ENCODE measurements at places on chromosomes 5 and 9.

GRCh38 chr5:138659121-138659520 is 83.9 kb upstream of the HSPA9 start:
- H3K4me3 ChIP-seq: no peak overlapping the region

DNA sequence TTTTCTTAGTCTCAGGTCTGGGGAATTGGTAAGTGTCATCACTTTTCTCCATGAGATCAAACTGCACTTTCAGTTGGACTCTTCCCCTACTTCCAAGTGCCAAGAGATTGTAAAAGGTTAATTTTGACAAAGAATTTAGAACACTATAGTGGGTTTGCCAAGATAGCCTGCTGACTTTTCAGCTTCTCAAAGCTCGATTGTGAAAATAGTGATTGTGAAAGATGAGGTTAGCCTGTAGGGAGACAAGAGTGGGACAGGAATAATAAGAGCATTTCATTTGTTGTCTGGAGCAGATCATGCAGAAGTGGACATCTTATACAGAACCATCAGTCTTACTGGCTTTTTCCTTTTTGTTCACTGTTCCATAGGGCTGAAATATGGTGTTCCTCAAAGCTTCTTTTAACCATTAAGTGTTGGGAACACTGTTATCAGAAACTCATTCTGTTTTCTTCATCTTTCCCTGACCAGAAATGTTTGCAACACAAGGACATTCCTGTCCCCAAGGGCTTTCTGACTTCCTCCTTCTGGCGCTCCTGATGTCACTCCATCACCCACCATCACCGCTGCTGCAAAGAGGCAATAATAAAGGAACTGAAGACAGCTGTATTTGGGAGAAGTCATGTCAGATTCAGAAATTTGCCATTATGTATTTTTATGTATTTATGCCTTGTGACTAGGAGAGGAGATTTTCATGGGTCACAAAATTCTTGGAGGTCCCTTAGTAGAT is 11.6 kb upstream of the SPTAN1 start:
- peaks cover 3% of the 10 kb centered on the region for H3K36me3 ChIP-seq
- no peak overlapping the region for H3K27ac ChIP-seq
- no peak for DNase-seq
- no peak overlapping the region for H3K4me3 ChIP-seq
- no peaks in the 10 kb centered on the region for H3K27me3 ChIP-seq

GRCh38 chr9:92155221-92155620 is 40.0 kb upstream of the SPTLC1 start:
- H3K4me3 ChIP-seq: no peak overlapping the region
- H3K4me1 ChIP-seq: no peaks in the 10 kb centered on the region
- H3K27me3 ChIP-seq: no peaks in the 10 kb centered on the region
- H3K36me3 ChIP-seq: no peaks in the 10 kb centered on the region
- H3K27ac ChIP-seq: no peak overlapping the region

DNA sequence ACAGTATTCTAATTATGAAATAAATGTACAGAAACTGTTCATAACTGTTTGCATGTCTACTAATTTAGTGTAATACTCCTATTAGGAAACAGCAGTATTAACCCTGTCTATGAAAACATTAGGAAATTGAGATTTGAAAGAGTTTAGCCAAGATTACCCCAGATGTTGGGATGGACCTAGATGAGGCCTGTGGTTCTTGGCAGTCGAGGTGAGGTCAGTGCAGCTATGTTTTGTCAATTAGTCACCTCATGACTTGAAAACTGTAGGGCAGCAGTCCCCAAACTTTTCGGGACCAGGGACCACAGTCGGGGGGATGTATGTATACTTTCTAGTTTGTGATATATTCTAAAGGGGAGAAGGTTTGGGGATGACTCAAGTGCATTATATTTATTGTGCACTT is 4.7 kb downstream of the LNPEP start:
- H3K36me3 ChIP-seq: peaks cover 21% of the 10 kb centered on the region
- H3K27me3 ChIP-seq: no peaks in the 10 kb centered on the region
- DNase-seq: no peak
- H3K27ac ChIP-seq: no peak overlapping the region
- H3K4me3 ChIP-seq: no peak overlapping the region
- peaks cover 40% of the 10 kb centered on the region for H3K4me1 ChIP-seq

DNA sequence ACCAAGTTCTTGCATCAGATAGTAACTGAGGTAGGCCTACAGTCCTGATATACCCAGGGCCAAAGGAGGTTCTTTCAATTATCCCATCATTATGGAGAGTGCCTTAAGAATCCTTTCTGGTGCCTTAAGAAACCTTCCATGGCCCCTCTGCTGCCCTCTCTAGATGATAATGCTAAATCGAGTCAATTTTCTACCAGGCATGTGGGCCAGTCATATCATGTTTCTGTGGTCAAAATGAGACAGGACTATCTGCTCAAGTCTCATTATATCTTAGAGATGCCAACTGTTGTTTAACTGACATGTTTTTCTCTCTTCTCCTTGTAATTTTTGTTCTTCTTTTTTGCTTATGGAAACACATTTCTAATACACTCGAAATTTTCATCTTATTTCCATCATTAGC is 127.6 kb downstream of the EDIL3 start:
- H3K27ac ChIP-seq: no peak overlapping the region
- H3K4me1 ChIP-seq: no peaks in the 10 kb centered on the region
- H3K36me3 ChIP-seq: no peaks in the 10 kb centered on the region
- no peak for DNase-seq
- H3K27me3 ChIP-seq: no peaks in the 10 kb centered on the region

GRCh38 chr5:80204808-80205614 is 50.8 kb downstream of the SERINC5 start:
- no peak for DNase-seq
- H3K4me3 ChIP-seq: no peak overlapping the region
- H3K27ac ChIP-seq: no peak overlapping the region
- H3K4me1 ChIP-seq: no peaks in the 10 kb centered on the region
- peaks cover 5% of the 10 kb centered on the region for H3K36me3 ChIP-seq

DNA sequence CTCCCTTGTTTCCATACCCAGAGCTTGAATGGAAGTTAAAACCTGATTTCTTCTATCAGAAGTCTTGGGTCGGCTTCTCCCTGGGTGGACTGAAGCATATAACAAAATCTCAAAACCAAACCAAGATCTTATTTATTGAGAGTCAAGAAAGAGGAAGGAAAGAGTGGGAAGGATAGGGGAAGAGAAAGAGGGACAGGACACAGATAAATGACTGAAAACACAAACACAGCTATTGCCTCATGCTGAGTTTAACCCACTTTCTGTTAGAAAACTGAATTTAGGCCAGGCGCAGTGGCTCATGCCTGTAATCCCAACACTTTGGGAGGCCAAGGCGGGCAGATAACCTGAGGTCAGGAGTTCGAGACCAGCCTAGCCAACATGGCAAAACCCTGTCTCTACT is 92.9 kb downstream of the PALM2AKAP2 start:
- H3K27me3 ChIP-seq: peaks cover 4% of the 10 kb centered on the region
- no peak overlapping the region for H3K4me3 ChIP-seq

- no peaks in the 10 kb centered on the region for H3K4me1 ChIP-seq
- no peaks in the 10 kb centered on the region for H3K36me3 ChIP-seq
- H3K27me3 ChIP-seq: no peaks in the 10 kb centered on the region
- no peak overlapping the region for H3K4me3 ChIP-seq
- DNase-seq: no peak
Measured at GRCh38 chr9:105993116-105993854, 298.9 kb downstream of the TMEM38B start.

DNA sequence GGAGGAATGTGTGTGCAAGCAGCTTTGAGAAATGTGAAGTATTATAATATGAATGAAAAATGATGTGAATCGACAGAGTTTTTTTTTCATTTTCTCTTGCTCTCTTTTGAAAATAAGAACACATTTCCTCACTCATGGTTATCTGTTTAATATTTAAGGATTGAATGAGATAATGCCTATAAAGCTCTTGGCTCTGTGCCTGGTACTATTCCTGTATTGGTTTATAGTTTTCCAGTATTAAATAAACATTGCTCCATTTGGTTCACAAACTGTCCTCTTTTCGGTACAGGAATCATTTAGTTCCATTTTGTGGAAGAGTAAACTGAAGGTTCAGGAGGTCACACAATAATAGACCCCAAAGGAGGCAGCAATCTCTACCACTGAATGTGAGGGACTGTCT is 1185.5 kb upstream of the WWC1 start:
- H3K36me3 ChIP-seq: no peaks in the 10 kb centered on the region
- no peak for DNase-seq
- H3K4me3 ChIP-seq: no peak overlapping the region
- no peaks in the 10 kb centered on the region for H3K4me1 ChIP-seq

- peak; percentile 52 for DNase-seq
- peaks cover 20% of the 10 kb centered on the region for H3K4me1 ChIP-seq
- H3K27me3 ChIP-seq: peaks cover 9% of the 10 kb centered on the region
- peak overlapping the region; percentile 58 for H3K4me3 ChIP-seq
- no peak overlapping the region for H3K27ac ChIP-seq
Measured at GRCh38 chr9:105656131-105656921, 5.9 kb upstream of the TAL2 start.

DNA sequence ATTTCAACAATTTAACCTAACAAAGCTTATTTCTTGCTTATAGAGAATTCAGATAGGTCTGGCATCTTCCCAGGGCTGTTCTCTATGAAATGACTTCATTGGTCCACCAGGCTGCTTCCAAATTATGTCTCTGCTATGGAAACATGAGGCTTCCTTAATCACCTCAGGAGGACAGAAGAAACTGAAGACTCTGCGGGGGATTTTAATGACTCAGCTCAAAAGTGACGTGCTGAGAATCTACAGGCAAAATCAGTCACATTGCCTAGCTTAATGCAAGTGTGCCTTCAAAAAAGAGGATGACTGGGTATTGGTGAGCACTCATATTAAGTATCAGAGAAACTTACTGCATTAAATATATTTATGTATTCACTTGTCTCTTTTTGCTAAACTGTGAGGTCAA is 315.5 kb upstream of the RGMB start:
- H3K27me3 ChIP-seq: no peaks in the 10 kb centered on the region
- no peak overlapping the region for H3K27ac ChIP-seq
- H3K4me3 ChIP-seq: no peak overlapping the region
- no peaks in the 10 kb centered on the region for H3K36me3 ChIP-seq
- no peaks in the 10 kb centered on the region for H3K4me1 ChIP-seq

- no peaks in the 10 kb centered on the region for H3K27me3 ChIP-seq
- peak overlapping the region; percentile 92 for H3K27ac ChIP-seq
- H3K36me3 ChIP-seq: no peaks in the 10 kb centered on the region
Measured at GRCh38 chr9:127863191-127863621, 8.7 kb upstream of the ENG start.

All from B cell (primary cell).